T-helper 22 cell (primary cell): ENCODE measurements at places on chromosomes 1 and 21.

DNA sequence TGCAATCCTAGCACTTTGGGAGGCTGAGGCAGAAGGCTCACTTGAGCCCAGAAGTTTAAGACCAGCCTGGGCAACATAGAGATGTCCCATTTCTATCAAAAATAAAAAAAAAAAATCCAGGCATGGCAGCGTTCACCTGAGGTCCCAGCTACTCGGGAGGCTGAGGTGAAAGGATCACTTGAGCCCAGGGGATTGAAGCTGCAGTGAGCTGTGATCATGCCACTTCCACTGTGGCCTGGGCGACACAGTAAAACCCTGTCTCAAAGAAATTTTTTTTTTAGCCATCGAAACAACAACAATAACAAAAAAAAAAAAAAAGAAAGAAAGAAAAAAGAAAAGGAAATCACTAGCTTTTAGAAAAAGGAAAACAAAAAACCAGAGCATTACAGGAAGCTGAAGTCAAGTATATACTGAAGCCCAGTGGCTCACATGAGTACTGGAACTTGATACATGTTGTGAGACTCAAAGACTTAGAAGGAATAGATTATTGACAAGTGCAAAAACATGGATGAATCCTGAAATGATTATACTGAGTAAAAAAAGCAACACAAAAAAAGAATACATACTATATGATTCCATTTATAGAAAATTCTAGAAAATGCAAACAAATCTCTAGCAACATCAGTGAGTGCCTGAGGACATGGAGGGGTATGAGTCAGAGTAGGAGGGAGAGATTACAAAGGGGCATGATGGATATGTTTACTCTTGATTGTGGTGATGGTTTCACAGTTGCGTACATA is 6.1 kb upstream of the RABGAP1L start:
- DNase-seq: no peak

GRCh38 chr21:40809673-40810197 is 37.2 kb downstream of the DSCAM start:
- DNase-seq: no peak

DNA sequence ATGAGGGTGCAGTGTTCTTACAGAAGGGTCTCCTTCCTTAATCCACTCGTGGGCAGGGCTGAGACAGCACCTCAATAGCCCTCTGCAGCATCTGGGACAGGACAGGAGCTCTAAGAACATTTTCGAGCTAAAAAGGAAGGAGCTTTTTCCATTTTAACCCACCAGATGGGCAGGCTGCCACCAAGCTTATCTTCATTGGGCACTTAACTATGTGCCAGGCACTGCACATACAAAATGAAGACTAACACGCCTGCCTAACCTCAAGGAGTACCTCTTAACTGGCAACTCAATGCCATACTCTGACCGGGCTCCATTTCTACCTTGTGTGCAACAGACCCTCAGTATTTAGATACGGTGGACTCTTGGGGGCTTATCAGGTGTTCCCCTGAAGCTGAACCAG is 48.2 kb downstream of the SSBP3 start:
- no peak for DNase-seq

- no peak for DNase-seq
Measured at GRCh38 chr1:164858096-164858632, 299.2 kb downstream of the PBX1 start.

GRCh38 chr1:16076031-16076864 is 2.8 kb upstream of the FAM131C start:
- no peak for DNase-seq

DNA sequence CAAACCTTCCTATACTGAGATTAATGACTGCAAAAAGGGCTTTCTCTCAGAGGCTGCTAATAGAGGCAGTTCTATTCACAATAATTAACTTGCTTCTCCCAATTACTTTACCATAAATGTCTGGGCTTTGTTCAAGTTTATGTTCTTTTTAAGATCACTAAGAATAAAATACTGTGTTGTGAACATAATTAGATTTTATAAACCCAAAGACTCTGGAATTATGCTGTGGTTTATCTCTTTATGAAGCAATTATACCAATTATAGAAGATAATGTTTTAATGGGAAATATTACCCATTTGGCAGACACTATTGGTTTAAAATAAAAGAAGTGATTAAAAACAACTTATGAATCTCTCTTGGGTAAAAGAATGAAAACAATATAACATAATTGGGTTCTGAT is 43.5 kb upstream of the IL12RB2 start:
- no peak for DNase-seq

- no peak for DNase-seq
Measured at GRCh38 chr1:207658408-207658807, 13.5 kb downstream of the CR1L start.

- DNase-seq: no peak
Measured at GRCh38 chr1:19683351-19683750, 18.7 kb downstream of the HTR6 start.

GRCh38 chr1:19814681-19815503 is at the start of gene RNF186:
Gene RNF186 (minus strand): TSS chr1:19815283. CDS start chr1:19815101, 182 bp downstream.
- no peak for DNase-seq

- DNase-seq: no peak
Measured at GRCh38 chr1:94408104-94408830, 9.9 kb upstream of the ABCD3 start.

- DNase-seq: no peak
Measured at GRCh38 chr1:107936498-107937481, 28.2 kb downstream of the VAV3 start.
